ENCODE measurements at places on chromosomes 1 and 21. TPM values are rescaled to one million over a fixed set of nuclear protein-coding genes. Genes with fewer than 3 reads are reported as not detected.

Gene LRRIQ3
- total RNA-seq = 1.4 TPM

Gene DNMT3L
- total RNA-seq = not detected

Gene VWA5B1
- not detected for total RNA-seq

Gene EDN2
- 0.28 TPM for total RNA-seq

Gene PGLYRP4
- not detected for total RNA-seq

Gene EDARADD
- total RNA-seq = 0.19 TPM

Gene L1TD1
- total RNA-seq = not detected

Gene DMBX1
- total RNA-seq = not detected

Gene MCM3AP
- 53.3 TPM for total RNA-seq

Gene RSPH1
- under 0.01 TPM for total RNA-seq

Gene SH2D2A
- total RNA-seq = 1.2 TPM

Gene EFNA3
- total RNA-seq = 3.1 TPM

Gene TRIM62
- total RNA-seq = 1.5 TPM

Gene PKNOX1
- total RNA-seq = 6.5 TPM

Gene DIO1
- total RNA-seq = not detected

Gene ADAM30
- not detected for total RNA-seq

Gene PCNT
- 24.5 TPM for total RNA-seq

Gene AKNAD1
- 0.38 TPM for total RNA-seq

Gene OR2C3
- not detected for total RNA-seq

Gene AMPD1
- total RNA-seq = not detected

Gene S100A3
- 2.8 TPM for total RNA-seq

Gene PLEKHN1
- total RNA-seq = 0.28 TPM

Gene ECE1
- total RNA-seq = 117 TPM

Gene EEIG2
- 11.3 TPM for total RNA-seq

Gene SLAMF6
- not detected for total RNA-seq

Gene SLC19A2
- total RNA-seq = 16.9 TPM

All from regular cardiac myocyte (primary cell).